ENCODE measurements at places on chromosomes 12 and 14.

DNA sequence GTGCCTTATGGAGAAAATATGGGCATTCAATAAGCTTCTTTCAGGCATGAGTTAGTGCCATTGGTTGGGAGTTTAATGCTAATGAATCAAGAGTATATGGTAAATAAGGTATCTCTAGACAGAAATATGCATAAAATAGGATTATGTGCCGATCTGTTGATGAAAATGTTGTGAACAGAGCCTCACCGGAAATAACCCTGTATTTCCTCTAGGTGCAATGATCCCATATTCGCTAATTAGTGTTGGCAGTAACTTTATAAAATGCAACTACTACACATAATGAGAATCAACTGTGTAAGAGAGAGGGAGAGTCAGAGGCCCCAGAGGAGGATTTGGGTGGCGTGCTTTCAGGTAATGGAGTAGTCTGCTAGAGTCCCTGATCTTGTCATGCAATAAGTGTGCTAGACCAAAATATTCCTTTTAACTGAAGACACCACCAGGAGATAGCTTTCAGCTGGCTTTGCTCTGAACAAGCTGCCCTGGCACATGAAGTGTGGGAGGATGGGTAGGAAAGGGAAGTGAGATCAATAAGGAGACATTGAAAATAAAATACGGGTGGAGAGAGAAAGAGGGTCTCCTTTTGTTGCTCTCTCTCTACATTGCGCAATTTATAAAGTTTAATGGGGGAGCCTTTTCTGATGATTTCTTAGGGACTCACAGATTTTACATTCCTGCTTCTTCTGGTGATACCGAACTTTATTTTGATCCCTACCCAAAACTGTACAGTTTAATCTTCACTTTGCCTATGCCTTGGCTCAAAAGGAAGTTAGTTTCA lies 68.6 kb upstream of the PLXNC1 start:
- DNase-seq: no peak

- no peak for DNase-seq
Observed at GRCh38 chr12:41998436-41998835, 146.2 kb downstream of the GXYLT1 start.

DNA sequence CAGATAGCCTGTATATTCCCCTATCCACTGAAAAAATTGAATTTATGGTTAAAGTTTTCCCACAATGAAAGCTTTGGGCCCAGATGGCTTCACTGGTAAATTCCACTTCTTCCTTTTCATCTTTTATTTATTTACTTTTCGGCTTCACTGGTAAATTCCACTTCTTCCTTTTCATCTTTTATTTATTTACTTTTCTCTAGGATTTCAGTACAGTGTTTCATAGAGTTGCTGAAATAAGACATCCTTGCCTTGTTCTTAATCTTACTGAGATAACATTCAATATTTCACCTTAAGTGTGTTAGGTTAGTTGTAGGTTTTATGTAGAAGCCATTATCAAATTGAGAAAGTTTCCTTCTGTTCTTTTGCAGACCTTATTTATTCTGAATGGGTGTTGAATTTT lies 18.9 kb upstream of the KLRG1 start:
- no peak for DNase-seq

DNA sequence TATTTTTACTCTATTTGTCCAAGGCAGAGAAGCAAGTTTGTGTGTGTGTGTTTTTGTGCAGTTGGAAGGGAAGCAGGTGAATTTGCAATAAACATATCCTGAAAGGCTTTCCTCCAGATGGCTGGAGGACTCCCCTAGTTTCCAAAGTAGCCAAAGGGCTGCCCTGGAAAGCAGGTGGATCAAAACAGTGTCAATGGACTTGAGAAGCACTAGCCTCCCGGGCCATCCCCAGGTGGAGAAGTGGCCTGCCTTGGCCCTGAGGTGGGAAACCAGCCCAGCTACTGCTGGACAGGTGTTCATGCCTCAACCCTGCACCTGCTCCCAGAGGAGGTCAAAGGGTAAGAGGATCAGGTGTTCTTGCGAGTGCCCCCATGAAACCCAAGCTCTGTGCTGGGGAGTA lies 1046.9 kb downstream of the VRK1 start:
- no peak for DNase-seq

DNA sequence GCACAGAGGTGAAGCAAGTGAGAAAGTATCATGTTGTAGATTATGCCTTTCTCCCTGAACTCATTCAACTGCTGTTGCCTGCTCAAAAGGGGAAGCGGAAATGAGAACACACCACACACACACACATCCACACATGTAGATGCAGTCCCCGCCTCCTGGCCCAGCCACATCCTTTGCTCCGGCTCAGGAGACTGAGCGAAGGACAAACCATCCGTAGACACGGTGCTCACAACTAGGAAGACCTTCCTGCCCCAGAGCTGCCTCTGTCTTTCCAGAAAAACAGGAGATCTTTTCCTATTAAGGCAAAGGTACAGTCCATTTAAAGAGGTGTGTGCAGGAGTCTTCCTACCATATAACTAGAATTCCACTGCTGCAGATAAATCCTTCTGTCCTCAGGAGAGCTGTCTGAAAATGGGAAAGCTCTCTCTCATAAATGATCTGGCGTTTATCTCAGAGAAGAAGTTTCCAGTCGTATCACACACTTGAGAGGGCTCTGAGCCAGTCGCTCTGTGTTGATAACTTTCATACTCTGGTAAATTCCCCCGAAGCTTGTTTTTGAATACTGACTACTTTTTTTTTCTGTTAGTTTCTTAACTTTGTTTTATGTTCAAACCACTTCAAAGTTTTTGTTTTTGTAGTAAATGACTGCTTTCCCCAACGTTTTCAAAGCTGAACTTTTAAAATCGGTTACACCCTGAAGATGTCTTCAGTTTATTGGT lies at the start of gene TESPA1:
Gene TESPA1 (minus strand): TSS at position 105 of the 719 bp plus-strand sequence. CDS start 10,200 bp downstream, outside the sequence.
- peak; percentile 89 for DNase-seq

- DNase-seq: no peak
Observed at GRCh38 chr12:93113317-93114006, 184.4 kb upstream of the EEA1 start.

GRCh38 chr14:96162265-96162664 lies 42.4 kb upstream of the BDKRB2 start:
- DNase-seq: no peak

DNA sequence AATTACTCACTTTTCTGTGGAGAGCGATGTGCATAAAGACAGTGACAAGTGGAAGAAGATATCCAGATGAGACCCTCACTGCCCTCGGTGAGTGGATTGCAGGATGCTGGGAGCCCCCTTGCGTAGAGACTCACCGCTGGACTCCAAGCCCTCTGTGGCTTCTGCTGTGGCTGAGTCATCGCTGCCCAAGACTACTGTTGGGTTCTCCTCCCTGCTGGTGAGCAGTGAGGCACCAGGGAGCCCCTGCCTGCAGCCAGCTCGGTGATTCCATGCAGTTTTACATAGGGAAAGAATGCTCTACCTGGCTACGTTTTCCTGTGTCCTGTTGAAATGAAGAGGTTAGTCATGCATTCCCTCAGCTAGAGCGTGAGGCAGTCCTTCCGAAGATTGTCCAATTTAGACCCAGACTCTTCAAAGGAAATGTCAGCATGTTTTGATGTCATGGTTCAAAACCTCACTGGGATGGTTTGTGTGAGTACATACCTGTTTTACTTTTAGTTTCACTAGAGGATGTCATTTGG lies 28.2 kb downstream of the TRAF3 start:
- DNase-seq: peak; percentile 39

DNA sequence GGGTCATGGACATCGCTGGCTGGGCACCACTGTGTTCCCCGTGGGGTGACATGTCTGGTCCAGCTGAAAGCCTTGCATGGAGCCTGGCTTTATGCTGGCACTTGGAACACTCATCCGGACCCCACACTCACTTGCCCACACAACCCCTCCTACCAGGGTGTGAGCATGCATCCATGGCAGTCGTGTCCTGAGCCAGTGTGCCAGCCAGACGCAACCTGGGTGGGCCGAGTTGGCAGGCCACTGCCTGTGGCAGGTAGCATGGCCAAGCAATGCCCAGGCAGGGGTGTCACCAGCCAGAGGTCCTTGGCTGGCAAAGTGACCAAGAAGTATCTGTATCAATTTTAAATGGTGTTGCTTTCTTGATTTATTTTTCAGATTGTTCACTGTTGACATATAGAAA lies 141.7 kb downstream of the CCDC59 start:
- no peak for DNase-seq

GRCh38 chr12:6729186-6729585 lies 5.3 kb downstream of the COPS7A start:
- DNase-seq: no peak

- no peak for DNase-seq
Observed at GRCh38 chr14:93037351-93037750, 78.4 kb downstream of the ITPK1 start.

- DNase-seq: no peak
Observed at GRCh38 chr14:87497301-87497700, 495.7 kb downstream of the GALC start.

- DNase-seq: no peak
Observed at GRCh38 chr12:38159092-38159551, 157.5 kb upstream of the ALG10B start.
